Stimulated activated CD8-positive, alpha-beta memory T cell treated with anti-CD3 and anti-CD28 coated beads, Interleukin-4, amount 100 ng/mL, for 24 hours (primary cell): ENCODE measurements at places on chromosomes 13 and 19.

GRCh38 chr13:104608331-104608730 is 1542.1 kb upstream of the SLC10A2 start:
- no peak for DNase-seq

DNA sequence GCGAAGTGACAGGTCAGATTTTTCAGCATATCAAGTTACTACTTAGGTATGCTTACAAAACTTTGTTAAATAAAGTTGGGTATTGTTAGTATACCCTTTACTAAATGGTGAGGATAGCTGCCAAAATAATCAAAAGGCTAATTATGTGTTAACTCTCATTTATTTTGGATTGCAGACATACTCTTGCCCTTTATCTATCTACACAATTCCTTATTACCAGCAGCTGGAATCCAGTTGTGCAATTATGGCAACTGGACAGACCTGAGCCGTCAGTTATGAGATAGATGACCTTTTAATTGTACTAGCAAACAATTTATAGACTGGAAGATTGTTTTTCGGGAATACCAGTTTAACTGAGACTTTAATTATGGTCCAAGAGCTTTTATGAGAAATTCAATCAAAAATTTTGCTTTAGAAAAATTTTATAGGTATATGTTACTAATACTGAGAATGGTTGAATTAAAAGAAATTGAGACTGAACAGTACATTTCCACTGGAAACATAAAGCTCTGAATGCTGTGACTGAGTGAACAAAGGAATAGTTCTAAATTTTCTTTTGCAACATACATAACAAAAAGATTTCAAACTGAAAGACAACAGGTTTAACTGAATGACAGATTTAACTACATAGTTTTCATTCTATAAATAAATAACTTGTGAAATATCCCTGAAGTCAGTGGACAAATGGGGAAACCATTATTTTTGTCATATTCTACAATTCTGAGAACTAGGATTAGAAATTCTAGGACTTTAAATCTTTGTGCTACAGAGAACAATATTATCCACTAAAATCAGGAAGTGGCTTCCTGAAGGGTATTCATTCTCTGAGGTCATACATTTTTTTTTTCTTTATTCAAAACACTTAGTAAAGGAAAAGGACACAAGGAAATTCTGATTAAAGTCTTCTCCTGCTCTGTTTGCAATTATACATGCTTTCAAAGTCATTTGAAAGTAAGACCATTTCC is 97.4 kb downstream of the ZC3H13 start:
- no peak for DNase-seq

DNA sequence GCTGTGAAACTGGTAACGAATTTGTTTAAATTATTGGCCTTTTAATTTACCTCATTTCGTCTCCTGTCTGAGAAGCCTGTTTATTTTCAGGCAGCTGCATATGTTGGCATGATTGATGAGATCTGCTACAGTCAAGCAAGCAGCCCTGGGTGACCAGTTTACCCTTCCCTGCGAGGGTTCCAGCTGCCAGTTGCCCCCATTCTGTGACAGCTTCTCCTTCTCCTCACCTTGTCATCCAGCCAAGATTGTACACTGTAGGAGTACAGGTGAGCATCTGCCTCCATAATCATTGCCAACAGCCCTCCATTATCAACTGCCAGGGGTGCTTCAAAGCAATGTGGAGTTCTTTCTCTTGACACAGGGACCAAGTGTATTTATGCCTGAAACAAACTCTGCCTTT is 1979.9 kb upstream of the PRR20A start:
- no peak for DNase-seq

DNA sequence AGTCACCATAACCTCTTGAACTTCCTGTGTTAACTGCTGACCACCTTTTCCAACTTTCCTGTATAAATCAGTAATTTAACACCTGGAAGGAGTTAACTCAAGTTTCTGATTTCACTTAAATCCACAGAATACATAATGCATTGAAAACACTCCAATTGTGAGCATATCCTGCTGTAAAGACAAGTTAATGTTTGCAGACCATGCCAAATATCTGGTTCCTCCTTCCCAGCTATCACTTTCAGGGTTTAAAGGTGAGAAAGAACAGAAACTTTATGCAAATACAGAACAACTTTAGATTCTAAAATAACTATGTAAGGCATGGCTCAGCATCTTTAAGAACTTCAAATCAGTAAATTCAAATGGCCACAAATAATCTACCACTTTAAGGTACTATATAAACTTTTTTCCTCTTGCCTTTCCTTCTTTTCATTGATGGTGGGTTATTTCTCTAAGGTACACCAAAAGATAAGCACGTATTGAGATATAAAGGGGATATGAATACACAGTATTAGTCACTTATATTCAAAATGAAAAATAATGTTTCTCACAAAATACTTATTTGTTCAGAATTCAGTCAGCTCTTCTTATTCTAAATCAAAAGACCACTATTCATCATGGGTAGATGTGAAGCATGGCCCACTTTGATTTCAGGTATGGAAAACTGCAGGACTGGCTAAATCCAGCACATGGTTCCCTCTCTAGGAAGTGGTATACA is 6.6 kb upstream of the TPTE2 start:
- DNase-seq, result no peak

DNA sequence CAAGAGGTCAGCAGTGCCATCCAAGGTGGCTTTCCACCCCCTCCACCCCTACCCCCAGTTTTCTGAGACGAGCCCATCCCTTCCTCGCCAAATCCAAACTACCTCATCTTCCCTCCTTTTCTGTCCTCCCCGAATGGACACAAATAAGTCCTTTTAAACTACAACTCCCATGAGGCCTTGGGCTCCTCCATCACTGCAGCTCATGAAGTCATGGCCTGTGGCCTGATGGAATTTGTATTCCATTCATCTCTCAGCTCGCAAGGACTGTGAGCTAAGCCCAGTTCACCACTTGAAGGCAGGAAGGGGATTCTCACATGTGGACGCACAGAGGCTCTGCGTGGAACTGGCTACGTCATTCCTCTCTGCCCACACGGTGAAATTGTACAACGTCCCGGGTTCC is 12.5 kb downstream of the PTPRH start:
- DNase-seq, result no peak

DNA sequence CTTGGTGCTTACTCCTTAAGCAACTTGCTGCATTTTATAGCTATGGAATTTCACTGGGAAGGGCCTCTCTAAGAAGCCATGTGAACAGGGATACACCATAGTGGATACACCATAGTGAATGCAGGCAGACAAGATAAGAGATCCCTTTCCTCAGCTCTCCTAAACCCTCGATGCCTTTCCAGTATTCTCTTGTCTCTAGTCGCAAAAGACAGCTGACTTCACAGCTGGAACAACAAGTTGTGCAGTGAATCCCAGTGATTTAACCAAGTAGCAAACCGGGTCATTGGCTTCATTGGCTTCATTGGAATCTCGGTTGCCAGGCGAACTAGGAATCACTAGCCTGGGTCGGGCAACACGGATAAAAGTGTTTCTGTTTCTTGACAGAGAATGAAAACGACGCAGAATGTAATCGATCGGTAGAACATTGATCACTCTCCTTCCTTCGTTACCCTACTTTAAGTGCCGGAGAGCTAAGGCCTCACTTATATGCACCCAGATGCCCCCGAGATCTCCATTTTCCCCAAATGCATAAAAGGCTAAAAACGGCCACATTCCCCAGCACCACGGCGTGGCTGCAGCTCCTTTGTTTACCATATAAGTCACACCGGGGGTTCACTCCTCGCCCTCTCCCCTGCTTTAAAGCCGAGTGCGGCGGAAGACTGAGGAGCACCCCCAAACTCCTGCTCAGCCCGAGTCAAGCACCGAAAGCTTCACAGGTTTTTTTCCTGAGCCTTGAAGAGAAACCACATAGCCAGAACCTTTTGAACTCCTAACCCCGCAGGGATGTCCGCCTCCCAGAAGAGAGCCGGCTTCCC is 674 bp downstream of the TRPC4 start:
- DNase-seq, result no peak

GRCh38 chr19:1336079-1336684 is 47.5 kb upstream of the NDUFS7 start:
- no peak for DNase-seq

DNA sequence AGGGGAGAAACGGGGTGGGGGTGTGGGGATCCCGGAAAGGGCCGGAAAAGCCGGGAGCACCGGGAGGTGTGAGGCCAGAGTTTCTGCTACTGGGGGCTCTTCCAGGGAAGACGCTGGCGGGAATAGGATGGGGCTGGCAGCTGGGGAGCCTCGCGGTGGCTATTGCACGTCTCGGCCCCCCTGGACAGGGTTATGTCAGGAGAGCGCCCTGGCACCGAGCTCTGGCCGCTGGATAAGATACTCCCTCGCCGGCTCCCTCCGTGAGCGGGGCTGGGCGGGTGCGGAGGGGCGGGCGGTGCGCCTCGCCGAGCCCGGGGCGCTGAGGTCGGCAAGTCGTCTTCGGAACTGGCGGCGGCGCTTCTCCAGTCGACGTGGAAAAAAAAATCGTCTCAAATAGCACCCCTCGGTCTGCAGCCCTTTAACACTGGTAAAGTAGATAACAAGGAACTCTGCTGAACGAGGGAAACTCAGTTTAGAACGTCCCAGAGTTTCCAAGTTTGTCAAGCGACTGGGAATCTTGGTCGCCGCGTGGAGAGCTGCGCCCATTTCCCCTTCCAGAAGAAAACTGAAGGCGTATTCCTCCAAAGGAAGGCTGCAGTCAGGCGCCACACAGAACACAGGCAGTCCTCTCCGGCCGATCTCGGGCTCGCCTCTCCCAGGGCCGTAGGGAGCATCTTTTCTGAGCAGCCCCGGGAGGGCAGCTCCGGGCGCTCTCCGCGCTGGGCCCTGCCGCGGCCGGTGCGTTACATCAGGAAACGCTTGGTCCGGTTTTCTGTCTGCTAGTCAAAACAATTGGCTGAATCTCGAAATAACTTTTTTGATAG is 115.1 kb downstream of the KCNRG start:
- no peak for DNase-seq

DNA sequence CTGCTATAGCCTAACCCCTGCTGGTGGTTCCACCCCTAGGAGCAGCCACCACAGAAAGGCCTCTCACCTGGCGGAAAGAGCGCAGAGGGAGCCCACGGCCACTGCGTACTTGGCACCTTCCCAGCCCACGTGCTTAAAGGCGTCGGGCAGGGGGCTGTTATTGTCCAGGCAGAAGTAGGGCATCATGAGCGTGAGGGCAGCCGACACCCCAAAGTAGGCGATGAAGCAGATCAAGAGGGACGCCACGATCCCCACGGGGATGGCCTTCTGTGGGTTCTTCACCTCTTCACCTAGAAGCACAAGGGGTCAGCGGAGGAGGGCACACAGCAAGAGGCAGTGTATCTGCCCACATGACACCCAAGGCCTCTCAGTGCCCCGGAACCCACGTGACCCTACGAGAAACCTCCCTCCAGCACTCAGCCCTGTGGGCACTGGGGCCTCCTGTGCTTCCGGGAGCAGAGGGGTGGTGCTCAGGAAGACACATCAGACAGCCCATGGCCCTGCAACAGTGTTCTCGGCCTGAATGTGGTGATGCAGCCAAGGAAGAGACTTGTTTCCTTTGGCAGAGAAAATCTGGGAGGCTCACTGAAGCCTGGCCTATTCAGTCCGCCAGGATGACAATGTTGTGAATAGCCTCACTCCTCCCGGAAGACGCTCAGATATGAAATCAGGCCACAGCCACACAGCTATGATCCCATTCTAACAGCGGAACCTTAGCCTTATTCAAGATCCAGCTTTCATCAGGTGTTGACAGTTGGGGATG is 72.1 kb downstream of the SLC7A1 start:
- no peak for DNase-seq

GRCh38 chr19:56015756-56016155 is 29.2 kb downstream of the NLRP5 start:
- no peak for DNase-seq

DNA sequence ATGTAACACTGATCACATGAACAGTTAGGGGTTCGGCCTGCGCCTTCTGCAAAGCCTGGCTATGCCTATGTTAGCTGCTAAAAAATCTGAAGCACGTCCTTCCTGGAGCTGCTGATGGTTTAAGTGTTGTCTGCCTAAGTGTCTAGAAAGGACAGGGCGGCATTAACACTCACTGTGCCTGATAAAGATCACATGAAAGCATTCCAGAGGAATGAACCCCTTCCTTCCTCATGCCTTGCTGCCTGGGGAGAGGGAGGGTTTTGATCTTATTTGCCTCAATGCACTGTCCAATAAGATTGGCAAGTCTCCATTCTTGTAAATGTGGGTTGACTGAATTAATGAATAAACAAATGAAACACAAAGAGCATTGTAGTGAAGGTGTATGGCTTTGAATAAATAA is 5.2 kb downstream of the DOCK9 start:
- no peak for DNase-seq

- DNase-seq, result no peak
Measured at GRCh38 chr13:41386211-41386610, 71.1 kb upstream of the RGCC start.

DNA sequence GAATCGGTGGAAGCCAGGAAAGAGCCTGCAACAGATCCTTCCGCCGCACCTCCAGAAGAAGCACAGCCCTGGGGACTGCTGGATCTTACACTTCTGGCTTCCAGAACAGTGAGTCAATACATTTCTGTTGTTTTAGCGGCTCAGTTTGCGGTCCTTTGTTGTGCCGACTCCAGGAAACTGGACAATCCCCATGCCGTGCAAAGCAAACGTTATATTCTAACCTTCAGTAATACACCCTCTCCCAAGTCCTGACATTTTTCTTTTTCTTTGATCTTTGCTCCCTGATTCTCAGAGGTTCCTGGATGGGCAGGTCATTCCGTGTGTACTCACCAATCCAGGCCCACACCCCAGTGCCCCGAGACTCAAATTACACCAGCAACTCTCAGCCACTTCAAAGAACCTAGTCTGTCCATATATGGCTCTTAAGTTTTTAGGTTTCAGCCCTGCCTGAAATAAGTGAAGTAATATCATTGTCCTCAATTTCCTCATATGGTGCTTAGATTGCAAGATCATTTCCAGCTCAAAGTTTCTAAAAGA is 387.1 kb upstream of the SGCG start:
- DNase-seq, result no peak

DNA sequence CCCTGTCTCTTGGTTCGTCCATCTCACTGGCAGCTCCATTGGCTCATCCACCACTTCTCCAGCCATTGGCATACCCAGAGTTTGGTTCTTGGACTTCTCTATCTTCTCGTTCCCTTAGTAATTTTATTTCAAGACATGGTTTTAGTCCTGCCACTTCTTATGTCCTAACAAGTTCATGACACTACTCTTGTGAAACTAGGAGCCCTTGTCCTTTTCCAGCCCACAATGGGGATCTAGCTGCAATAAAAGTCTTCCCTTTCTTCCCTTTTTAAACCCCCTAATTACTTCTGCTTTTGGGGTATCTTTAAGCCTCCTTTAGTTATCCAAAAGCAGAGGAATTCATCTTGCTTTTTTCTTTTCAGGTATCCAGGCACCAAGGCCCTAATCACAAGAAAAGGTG is 2.9 kb upstream of the RCBTB2 start:
- DNase-seq, result no peak

- no peak for DNase-seq
Measured at GRCh38 chr19:50285833-50286232, 43.3 kb downstream of the KCNC3 start.
